ENCODE measurements at places on chromosomes 6 and 20.
A peak's percentile ranks its signal among the peaks of the same experiment; 100 is the strongest.

- no peak for DNase-seq
These were observed 472.3 kb upstream of the CITED2 start for GRCh38 chr6:139846538-139847456.

DNA sequence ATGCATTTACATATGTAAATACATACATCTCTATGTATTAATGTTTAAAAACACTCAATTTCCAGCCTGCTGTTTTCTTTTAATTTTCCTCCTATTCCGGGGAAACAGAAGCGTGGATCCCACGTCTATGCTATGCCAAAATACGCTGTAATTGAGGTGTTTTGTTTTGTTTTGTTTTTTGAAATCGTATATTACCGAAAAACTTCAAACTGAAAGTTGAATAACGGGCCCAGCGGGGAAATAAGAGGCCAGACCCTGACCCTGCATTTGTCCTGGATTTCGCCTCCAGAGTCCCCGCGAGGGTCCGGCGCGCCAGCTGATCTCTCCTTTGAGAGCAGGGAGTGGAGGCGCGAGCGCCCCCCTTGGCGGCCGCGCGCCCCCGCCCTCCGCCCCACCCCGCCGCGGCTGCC, 355 bp upstream of the BMP2 start:
- DNase-seq = no peak

GRCh38 chr6:6599468-6599873, 11.0 kb downstream of the LY86 start:
- no peak for DNase-seq

GRCh38 chr6:46819561-46819960, 26.4 kb downstream of the MEP1A start:
- DNase-seq = no peak

DNA sequence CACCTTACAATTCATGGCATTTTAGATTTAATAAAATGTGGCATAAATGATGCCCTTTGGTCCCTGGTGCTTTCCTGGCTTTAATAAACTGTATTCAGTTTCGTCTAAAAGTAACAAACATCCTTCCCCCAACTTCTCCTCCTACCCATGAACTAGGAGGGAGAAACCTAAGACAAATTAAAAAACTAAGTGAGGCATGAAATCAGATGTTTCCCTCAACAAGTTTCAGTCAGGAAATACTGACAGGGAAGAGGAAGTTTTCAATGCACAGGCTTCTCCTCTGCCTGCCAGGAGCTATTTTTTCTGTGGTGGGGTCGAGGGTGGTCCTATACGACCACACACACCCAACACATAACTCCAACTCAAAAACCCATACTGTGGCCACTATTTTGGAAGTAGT, 10.0 kb downstream of the HBS1L start:
- no peak for DNase-seq

DNA sequence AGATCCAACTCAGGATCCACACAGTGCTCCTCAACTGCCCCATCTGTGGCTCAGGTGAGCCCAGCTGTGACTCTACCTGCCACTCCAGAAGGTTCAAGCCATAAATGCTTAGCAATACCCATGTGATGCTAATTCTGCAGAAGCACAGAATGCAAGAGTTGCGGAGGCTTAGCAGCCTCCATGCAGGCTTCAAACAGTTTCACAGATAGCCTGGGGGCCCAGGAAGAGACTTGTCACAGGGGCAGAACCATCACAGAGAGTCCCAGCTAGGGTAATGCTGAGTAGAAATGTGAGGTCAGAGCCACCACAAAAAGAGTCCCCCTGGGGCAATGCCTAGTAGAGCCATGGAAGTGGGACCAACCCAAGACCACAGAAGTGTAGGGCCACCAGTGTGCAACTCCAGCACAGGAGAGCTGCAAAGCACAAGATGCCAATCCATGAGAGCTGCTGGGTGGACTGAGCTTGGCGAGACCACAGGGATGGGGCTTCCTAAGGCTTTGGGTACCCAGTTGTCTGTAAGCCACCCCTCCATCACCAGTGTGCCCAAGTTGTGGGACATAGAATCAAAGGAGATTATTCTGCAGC, 283.9 kb downstream of the UBE3D start:
- no peak for DNase-seq

GRCh38 chr6:26056583-26057350, 30.5 kb upstream of the HFE start:
- DNase-seq = peak; percentile 28

DNA sequence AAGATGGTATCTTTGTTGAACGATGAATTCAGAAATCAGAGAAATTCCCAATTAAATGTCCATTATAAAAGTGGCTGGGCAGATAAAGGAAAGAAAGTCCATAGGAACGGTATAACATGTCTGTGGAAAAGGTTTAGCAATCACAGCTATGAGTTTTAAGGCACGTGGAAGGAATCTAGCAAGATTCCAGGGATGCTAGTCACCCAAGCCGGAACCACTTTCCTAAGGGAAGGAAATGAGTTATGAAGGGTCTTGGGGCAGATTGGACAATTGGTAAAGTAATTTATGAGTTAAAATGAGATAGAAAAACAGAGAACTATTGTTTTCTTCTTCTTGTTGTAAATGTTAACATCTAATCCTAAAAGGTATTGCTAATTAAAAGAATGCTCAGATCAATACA, 384.8 kb downstream of the ADGRB3 start:
- DNase-seq = no peak

DNA sequence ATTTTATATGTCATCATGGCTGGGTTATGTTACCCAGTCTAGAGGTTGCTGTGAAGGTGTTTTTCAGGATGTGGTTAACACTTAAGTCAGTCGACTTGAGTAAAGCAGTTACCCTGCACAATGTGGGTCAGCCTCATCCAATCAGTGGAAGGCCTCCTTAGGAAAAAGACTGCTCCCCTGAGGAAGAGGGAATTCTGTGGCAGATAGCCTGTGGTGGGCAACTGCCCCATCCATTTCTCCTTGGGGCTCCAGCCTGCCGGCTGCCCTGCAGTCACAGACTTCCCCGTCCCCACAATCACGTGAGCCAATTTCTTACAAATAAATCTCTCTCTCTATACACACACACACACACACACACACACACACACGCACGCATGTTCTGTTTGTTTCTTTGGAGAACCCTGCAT, 34.5 kb upstream of the MPC1 start:
- peak; percentile 61 for DNase-seq

GRCh38 chr6:105432797-105433196, 29.9 kb upstream of the PREP start:
- no peak for DNase-seq

GRCh38 chr6:10373642-10374359, 41.1 kb downstream of the TFAP2A start:
- no peak for DNase-seq

DNA sequence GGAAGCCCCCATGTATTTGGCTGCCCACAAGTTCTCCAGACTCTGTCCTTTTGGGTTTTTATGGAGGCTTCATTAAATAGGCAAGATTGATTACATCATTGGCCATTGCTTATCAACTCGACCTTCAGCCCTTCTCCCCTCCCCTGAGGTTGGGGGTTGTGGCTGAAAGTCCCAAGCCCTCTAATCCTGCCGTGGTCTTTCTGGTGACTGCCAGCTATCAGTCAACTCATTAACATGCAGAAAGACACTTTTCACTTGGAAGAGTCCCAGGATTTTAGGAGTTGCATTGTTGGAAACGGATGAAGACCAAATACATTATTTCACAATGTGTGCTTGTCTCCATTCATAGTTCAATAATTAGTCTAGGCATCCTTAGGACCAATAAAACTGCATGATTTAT, 9.5 kb downstream of the CDC5L start:
- DNase-seq = no peak

DNA sequence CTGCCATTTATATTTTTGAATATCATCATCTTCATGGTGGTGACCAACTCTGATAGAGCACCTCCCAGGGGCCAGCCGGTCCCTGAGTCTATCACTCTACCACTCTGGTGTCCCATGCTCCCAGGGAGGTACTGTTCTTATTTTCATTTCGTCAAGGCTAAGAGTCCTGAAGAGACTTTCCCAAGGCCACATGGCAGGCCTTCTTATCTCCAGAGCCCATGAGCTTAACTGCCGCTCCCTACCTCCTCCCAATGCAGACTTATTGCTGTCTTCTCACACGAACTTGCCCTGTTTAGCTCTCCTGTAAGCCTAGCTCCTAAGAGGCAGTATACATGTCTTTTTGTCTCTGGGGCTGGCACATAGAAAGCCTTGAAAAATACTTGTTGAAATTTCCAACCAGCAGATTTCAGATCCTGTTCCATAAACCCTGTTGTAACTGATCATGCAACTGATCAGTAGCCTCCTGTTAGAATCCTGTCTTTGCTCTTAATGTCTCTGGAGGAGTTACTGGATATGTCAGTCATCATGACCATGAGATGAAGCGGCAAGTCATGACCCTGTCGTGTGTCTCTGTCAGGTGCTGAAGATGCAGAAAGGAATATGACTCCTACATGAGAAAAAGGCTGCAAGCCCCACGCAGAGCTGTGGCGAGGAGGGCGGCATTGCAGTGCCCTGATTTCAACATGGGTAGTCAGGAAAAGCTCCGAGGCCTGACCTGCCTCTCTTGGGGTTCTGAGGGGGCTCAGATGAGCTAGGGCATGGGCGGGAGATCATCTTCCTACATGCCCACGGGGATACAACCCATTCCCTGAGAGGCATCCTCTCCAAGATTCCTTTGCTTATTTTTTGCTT, 60.0 kb downstream of the TTI1 start:
- no peak for DNase-seq

GRCh38 chr6:152186840-152187239, 379.4 kb downstream of the ESR1 start:
- DNase-seq = no peak

DNA sequence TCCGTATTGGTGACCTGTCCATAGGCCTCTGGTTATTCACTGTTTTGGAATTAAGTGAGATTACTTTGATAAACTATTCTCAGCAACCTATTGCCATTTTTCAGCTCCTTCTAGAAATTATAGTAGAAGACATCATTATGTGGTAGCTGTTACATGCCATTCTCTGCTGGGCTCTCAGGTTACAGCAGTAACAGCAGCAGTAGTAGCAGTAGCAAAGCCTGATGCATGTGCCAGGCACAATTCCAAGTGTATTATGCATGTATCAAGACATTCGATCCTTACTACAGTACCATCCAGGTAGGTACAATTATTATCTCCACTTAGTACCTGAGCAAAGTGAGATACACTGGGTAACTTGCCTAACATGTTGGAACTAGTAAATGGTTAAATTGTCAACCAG, 74.3 kb downstream of the RPS12 start:
- DNase-seq = no peak

- no peak for DNase-seq
These were observed 150.5 kb downstream of the SLC16A10 start for GRCh38 chr6:111237852-111238251.

- peak; percentile 19 for DNase-seq
These were observed 56.6 kb upstream of the RREB1 start for GRCh38 chr6:7050872-7051779.

- no peak for DNase-seq
These were observed 144.0 kb upstream of the SLC35B3 start for GRCh38 chr6:8579372-8579771.

DNA sequence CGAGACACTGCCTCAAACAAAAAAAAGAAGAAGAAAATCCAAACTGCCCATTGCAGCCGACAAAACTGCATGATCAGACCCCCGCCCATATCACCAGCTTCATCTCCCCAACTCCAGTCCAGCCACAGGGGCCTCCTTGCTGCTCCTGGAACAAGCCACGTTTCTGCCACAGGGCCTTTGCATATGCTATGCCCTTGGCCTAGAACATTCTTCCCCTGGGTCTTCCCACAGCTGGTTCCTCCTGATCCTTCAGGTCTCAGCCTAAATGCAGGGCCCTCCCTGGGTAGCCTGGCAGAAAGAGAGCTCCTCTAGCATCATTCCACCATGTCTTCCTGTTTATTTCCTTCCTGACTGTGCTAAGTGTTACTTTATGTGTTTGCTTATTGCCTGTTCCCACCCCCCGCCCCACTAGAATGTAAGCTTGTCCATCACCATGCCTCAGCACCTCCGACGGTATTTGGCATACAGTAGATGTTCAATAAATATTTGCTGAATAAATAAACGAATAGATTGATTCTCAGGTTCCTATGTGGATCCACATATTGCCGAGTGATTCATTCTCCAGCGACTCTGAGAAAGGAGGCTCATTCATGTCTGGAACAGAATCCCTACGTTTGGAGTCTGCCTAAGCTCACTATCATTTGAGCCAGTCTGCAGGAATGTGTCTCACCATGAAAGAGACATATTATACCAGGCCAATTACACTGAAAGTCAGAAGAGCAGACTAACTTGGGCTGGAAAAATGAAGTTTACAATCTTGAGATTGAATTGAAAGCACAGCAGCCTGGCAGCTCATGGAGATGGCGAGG, 56.1 kb downstream of the NFATC2 start:
- DNase-seq = no peak

DNA sequence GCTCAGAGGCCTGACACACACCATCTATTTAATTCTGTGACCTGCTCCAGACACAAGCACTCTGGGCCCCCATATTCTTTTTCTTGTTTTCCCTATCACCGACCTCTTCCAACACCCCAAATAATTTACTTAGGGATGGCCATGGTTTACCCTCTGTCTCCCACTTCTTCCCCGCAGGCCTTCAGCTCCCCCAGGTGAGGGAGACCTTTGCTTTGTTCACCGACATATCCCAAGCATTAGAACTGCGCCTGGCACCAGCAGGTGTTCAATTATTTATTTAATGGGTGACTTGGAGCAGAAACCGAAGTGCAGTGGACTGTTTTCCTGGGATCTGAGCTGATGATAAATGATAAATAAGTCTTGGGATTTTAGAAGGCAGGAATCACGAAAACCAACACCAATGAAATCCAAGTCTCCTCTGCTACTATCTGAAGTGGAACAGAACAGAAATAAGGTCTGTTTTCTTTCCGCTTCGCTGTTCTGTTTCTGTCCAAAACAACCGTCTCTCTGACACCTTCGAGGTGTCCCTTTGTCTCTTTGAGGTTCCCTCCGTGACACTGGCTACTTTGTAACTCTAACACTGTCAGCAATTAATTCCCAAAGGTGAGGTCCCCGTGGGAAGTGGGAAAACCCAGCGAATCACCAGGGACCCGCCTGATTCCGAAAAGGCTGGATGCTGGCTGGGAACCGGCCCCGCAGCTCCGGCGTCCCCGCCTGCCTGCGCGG, 1.1 kb upstream of the RIN2 start:
- DNase-seq = no peak

GRCh38 chr20:25285091-25285647, 37.3 kb downstream of the PYGB start:
- no peak for DNase-seq

GRCh38 chr6:136956590-136957544, 34.8 kb downstream of the SLC35D3 start:
- no peak for DNase-seq

GRCh38 chr6:13668291-13668928, 43.2 kb downstream of the RANBP9 start:
- no peak for DNase-seq

All from activated CD4-positive, alpha-beta memory T cell treated with anti-CD3 and anti-CD28 coated beads, Interleukin-2, amount 10 ng/mL, durations not matched to agents 7 days and 5 days (primary cell).